Hippocampal formation (tissue), 2 donors: ENCODE measurements at places on chromosomes 1 and 21.

GRCh38 chr1:212467843-212468482, 35.2 kb downstream of the NENF start:
- DNase-seq, result peak; percentile 30

GRCh38 chr1:39398278-39399021, 93.0 kb upstream of the BMP8A start:
- DNase-seq, result no peak

GRCh38 chr1:191348328-191348727, 809.9 kb upstream of the RGS18 start:
- DNase-seq, result no peak

DNA sequence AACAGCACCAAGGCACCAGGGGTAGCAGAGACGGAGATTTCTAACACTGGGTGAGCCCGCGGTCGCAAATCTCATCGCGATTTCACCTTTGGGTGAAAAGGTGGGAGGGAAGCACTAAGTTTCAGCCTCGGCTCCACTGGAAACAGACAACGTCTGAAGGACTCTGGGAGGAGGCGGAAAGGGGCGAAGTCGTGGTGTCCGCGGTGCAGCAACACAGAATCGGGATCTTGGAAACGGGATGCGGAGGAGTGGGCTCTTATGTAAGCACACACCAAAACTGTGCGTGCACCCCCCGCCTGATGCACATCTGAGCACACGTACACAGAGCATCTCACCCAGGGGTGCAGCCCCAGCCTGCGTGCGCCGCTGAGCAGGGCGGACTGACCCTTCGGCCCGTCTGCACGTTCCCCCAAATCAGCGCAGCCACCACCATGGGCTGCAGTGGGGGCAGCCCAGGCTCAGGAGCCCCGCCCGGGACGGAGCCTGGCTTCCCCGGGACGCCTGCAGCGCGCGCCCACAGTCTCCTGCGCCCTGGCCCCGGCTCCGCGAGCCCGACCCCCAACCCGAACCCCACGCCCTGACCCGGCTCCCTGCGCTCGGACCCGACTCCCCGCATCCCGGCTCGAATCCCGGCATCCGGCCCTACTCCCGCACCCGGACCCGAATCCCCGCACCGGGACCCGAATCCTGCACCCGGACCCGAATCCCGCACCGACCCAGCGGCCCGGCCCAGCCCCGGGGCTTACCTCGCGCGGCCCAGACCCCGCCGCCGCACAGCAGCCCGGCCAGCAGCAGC, 670 bp downstream of the CLSTN1 start:
- no peak for DNase-seq

DNA sequence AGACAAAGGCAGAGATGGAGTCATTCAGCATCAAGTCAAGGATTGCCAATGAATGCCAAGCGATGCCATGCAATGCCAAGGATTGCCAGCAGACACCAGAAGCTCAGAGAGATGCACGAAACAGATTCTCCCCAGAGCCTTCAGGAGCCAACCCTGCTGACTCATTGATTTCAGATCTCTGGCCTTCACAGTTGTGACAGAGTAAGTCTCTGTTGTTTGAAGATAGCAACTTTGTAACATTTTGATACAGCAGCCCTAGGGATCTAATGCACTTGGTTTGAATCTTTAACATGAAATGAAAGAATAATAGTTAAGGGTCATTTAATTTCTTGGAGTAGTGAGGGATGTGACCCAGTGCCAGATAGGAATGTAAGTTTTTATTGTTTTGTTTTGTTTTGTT, 287.4 kb upstream of the RUNX1 start:
- no peak for DNase-seq

DNA sequence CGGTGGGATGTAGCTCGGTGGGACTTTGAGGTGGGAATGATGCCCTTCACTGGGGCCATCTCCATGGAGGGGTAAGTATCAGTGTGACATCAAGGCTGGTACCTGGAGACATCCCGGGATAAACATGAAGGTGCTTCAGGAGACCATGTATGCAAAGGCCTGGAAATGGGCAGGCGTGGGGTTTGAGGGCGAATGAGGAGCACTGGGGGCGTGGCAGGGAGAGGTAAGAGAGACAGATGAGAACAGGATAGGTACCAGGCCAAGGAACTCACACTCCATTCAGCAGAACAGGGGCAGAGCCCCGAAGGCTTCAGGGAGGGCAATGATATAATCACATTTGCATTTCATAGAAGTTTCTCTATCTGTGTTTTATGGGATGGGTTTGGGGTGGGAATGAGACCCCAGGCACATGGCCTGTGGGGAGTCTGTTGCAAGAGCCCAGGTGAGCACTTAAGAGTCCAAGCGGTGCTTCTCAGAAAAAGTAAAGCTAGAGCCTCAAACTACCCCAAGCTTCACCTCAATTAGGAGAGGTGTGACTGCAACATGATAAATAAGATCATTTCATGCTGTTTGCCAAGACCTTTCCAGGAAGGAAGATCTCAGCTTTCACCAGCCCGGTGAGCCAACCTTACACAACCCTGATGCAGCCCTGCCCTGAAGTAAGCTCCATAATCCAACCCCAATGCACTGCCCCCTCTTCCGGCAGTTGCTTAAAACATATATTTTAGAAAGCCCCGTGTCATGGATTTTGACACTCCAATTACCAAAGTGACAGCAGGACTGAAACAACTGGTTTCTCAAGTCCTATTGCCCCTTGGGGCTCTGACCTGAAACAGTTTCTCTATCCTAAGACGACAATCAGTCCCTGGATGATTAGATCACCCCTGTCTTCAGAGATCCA, 7.4 kb downstream of the S100A9 start:
- DNase-seq, result no peak

- DNase-seq, result no peak
These were observed 24.5 kb downstream of the ADARB1 start for GRCh38 chr21:45098867-45099266.

DNA sequence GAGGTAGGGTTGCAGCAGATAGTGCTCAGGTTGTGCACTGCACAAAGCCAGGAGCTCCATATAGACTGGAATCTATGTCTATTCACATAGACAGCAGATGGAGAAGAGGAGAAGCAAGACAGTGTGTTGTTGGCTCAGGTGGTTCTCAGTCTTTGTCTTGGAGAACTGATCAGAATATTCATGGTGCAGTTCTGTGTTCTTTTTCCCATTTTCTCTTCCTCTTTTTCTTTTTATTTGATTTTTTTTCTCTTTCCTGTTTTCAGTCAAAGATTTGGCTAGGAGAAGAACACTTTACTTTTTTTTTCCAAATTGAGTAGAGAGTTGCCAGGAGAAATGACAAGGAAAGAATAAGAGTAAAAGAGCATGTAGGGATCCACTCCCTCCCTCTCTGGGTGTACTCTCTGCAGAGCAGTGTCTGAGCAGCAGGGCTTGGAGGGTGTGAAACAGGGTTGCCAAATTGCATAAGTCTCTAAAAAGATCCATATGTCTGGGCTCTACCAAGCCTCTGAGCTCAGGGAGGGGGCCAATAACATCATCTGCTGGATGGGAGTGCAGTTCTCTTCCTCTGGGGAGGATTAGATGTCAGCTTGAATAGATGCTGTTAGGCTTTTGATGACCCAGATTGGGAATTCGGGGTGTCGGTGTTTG, 8.7 kb upstream of the CD34 start:
- DNase-seq, result no peak

DNA sequence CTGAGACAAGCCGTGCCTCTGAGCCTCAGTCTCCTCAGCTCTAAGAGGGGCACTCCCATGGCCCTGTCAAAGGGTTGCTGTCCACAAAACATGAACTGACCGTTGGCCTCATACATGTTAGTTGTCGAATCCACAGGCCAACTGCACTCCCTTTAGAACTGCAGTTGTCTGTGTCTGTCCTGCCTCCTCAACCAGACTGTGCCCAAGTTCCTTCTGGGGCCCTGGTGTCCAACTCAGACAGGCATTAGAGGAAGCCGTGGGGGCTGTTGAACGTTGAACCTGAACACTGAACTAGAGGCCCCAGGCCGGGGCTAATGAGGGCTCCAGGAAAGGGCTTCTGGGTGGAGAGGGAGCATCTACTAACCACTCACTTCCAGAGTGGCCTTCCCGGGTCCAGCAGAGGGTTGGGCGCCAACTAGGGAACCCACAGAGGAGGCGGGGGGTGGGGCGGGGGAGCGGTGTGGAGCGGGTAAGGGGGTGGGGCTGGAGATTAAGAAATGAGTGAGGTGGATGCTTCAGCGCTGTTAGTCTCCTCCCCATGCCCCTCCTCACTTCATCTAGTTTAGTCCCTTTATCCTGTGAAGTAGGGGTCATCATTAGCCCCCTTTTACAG, at the start of gene RAB42:
Gene RAB42 (plus strand): TSS at position 558 of the 613 bp plus-strand sequence. CDS start 247 bp downstream, outside the sequence.
- DNase-seq, result no peak

GRCh38 chr1:170555370-170555769, 23.4 kb downstream of the GORAB start:
- no peak for DNase-seq

GRCh38 chr1:1115136-1115785, 628 bp downstream of the C1orf159 start:
- DNase-seq, result no peak

DNA sequence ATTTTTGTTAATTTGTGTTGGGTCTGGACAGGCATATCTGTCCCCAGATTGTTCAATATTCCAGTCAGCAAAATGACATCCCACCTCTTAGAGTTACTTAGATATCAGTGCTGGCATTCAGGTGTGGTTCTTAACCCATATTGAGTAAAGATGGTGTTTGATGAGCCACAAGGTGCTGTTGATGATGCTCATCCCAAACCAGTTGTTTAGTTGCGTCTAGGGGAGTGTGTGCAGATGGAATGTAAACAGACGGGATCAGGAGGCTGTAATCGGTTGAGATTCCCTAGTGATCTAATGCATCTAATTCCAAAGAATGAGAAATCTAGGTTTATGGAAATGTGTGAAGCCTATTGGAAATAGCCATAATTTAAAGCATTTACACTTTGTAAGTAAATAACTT, 1.1 kb downstream of the HOOK1 start:
- no peak for DNase-seq

DNA sequence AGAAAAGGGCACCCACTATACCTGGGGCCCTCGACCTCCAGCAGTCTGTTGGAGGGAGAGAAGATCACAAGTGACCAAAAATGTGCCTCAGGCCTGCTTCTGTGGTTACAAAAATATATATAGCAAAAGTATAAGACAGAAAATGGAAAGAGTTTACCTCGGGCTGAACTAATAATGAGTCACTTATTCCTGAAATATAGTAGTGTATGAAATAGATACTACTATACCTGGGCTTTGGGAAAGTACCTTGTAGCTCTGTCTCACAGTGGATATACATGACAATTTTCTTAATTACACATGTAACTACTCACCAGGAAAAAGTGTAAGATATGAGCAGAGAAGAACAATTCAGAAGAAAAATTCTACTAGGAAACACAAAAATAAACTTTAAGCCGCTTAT, 7.3 kb upstream of the APCS start:
- no peak for DNase-seq

DNA sequence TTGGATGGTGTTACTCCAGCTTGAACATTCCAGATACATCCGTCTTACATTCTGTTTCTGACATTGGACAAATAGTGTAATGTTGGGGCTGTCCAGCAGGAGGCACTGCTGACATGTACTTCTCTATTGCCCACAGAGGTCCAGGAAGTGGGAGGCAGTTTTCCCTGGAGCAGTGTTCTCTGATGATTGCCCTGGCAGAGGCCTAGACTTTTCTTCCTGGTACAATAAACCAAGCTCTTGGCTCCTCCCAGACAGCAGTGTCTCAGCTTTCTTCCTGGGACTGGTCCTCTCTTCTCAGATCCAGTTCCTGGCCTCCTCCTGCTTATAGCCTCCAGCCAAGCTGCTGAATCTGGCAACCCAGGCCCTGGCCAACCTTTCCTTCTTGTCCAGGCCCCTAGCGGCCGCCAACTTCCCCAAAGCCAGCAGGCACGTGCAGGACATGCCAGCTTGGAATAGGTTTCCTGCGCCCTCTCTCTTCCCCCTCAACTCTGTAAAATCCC, 14.9 kb upstream of the IFNLR1 start:
- peak; percentile 70 for DNase-seq

GRCh38 chr1:244269169-244269568, 182.5 kb downstream of the ADSS2 start:
- no peak for DNase-seq
